ENCODE measurements at places on chromosomes 11 and 22.

GRCh38 chr11:94884376-94884775 is 89.0 kb downstream of the CWC15 start:
- no peak for DNase-seq

DNA sequence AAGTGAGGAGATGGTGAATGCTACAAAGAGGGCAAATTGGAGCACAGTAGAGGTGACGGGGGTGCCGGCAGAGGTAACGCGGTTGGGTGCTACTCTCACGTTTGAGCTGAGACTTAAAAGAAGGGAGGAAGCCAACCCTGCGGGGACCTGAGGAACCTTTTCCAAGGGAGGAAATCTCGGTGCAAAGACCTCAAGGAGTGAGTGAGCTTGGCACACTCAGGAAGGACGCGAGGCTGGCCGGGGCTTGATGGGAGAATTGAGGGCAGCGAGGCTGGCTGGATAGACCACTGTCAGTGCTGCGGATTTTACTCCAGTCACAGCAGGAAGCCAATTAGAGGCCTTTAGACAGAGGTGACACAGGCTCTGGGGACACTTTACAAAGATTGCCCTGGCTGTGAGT is 25.0 kb downstream of the TSKU start:
- no peak for DNase-seq

DNA sequence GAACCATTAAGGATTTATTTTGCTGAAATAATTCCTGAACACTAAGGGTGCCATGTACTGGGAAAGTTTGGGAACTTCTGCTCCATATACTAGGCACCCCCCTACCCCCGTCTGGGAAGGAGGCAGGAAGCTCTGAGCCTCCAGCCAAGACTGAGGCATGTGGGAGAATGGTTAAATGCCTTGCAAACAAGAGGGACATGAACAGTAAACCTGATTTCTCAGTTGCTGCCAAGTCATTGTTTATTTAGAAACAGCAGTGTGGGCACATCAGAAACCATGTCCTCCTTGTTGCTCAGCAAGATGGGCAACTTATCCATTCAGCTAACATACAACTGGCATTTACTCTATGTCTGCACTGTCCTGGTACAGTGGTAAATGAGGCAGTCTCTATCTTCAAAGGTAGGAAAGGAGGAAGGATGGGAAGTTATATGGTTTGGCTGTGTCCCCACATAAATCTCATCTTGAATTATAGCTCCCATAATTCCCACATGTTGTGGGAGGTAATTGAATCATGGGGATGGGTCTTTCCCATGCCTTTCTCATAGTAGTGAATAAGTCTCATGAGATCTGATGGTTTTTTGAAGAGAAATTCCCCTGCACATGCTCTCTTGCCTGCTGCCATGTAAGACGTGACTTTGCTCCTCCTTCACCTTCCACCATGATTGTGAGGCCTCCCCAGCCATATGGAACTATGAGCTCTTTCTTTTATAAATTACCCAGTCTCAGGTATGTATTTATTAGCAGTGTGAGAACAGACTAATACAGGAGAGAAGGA is 459.1 kb downstream of the MIAT start:
- no peak for DNase-seq

GRCh38 chr11:128235426-128235825 is 351.9 kb downstream of the ETS1 start:
- no peak for DNase-seq

DNA sequence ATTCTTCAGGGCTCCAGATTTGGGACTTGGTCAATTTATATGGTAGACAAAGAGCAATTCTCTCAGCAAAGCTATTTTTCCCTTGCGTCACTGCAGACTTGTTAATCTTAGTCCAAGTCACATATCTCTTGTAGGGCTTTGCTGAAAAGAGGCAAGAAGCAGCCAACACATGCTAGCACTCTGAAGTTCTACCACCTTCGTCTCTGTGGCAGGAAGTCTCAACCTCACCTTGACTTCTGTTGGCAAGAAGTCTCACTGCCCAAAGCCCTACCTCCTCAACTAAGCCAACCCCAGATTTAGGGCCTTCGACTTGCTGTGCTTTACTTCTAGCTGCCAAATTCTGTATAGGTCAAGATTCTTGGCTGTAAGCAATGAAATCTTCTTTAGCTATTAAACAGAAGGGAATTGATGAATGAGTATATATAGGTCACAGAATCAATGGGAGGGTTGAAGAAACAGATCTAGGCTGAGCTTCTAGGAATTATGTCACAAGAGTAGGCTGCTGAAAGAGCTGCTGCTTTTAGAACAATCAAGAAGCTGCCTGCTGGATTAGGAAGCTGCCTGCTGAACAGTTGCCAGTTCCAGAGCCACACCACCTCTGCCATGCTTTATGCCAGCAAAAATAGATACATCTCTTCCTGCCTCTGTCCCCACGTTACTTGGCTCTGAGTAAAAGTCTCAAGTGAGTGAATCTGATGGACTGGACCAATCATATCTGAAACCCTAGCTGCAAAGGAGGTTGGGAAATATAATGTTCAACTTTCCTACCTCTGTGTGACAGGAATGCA is 17.6 kb upstream of the NCR3LG1 start:
- DNase-seq, result peak; percentile 33

GRCh38 chr11:5684036-5684645 is 733 bp downstream of the TRIM5 start:
- no peak for DNase-seq

- no peak for DNase-seq
Observed at GRCh38 chr11:100469835-100470234, 217.3 kb upstream of the ARHGAP42 start.

DNA sequence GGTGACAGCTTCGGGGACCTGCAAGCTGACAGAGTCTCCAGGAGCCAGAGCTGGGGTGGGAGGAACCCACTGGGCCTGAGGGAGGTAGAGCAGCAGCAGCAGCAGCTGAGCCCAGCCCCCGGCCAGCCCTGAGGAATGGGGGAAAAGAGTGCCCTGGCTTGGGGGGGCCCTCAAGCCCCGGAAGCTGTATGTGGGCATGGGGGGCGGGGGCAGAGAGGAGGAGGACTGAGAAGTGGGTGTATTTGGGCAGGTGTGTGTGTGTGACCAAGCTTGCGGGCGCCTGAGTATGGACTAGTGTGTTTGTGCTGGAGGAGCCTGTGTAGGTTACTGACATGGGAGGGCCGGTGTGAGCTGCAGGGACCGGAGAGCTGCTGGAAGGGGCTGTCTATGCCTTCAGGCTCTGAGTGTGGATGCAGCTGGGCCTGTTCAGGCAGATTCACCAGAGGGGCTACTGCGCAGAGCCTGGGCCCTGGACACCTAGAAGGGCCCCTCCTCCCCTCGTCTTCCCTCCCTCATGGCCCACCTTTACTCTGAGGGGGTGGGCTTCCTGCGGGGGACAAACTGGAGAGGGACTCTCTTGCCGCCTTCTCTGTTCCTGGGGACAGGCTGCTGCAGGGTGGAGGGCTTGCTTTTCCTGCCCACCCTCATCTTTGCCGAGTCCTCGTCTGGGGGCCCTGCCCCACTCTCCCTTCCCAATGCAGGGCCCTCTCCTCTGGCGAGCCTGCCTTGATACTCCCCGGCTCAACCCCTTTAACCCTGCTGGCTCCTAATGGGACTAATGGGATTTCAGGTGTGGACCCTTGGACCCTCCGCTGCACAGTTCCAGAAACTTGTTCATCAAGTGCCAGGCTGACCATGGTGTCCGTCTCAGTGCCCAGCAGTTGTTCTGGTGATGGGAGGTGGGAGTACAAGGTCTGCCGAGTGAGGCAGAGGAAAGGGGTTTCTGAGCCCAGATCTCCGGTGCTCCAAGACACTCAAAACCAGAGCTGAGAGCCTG is 28.2 kb downstream of the ST3GAL4 start:
- DNase-seq, result no peak

- no peak for DNase-seq
Observed at GRCh38 chr22:35432228-35432905, 32.4 kb downstream of the MCM5 start.

- DNase-seq, result no peak
Observed at GRCh38 chr11:96785073-96785472, 395.3 kb downstream of the JRKL start.

DNA sequence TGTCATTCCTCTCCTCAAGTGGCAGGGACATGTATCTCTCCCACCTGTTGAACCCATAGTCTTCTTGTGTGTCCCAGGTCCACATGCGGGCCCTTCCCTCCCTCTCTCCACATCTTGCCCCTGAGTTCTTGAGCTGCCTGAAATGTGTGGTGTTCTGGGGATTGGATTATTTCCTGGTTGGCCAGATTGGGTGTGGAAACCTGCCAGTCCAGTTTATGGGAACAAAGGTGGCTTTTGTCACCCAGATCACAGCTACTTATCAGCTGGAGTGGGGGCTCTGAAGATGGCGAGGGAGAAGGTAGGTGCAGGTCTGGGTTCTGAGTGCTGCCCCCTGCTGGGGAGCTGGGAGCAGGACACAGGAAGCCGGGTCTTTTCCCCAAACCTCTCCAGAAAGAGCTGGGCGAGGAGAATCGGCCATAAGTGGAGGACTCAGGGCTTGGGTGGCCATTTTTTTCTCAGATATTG is 14.2 kb downstream of the DTX4 start:
- no peak for DNase-seq

- no peak for DNase-seq
Observed at GRCh38 chr22:32804531-32805360, 3.2 kb downstream of the TIMP3 start.

DNA sequence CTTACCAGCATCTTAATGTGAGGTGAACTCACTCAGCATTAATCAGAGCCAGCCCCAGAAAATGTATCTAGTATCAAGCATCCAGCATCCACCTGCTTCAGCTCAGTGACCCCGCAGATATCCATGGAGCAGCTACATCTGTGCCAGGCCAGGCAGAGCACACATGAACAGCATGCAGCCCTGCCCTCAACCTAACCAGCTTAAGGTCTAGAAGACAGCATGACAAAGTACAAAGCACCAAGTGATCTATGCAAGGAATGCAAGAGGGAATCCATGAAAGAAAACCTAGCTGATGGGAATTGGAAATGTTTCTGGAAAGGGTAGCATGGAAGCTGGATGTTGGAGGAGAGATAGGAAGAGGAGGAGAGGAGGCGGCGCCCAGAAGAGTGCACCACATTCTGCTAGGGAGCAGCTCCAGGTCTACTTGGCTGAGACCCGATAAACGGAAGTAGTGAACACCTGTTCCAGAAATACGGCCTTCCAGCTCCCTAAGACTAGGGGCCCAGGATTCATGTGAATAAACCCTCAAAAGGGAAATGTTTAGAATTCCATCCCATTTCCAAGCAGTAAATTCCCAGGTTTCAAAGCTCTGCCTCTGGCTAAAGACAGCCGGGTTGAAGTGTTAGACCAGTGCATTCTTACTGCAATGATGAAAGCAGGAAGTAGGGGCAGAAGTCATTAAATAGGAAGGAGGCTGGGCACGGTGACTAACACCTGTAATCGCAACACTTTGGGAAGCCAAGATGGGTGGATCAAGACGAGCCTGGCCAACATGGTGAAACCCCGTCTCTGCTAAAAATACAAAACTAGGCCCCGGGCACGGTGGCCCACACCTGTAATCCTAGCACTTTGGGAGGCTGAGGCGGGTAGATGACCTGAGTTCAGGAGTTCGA is 23.5 kb upstream of the L3MBTL2 start:
- DNase-seq, result no peak

GRCh38 chr11:103800406-103801114 is 235.9 kb upstream of the DDI1 start:
- peak; percentile 23 for DNase-seq

GRCh38 chr11:9017773-9018172 is 14.0 kb upstream of the NRIP3 start:
- DNase-seq, result peak; percentile 75

- no peak for DNase-seq
Observed at GRCh38 chr11:64787526-64788320, 9.4 kb upstream of the SF1 start.

- DNase-seq, result no peak
Observed at GRCh38 chr22:37505989-37506388, 13.2 kb downstream of the CARD10 start.

GRCh38 chr22:28923826-28924732 is 40.7 kb downstream of the ZNRF3 start:
- DNase-seq, result no peak

DNA sequence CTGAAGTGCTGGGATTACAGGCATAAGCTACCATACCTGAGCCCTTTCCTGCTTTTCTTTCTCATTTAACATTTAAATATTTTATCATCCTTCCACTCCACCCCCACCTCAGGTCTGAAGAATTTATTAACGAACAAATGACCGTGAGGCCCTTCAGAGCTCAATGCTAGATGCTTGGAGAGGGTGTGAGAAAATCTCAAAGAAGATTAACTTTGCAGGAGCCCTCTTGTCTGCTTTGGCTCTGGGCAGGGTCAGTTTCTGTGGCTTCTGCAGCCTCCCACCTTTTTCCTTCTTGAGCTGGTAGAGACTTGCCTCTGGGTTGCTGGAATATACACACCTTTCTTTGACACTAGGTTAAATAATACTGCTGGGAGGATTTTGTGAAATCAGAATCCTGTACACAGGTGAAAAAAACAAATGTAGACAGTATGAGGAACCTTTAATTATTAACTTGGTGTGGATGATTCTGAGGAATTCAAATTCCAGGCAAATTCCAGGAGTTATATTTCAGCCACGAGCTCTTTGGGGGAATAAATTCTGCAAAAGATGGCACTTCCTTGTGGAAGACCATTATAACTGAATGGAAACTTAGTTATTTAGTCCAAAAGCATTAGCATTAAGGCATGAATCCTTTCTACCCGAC is 3.4 kb upstream of the ZBTB44 start:
- DNase-seq, result no peak

DNA sequence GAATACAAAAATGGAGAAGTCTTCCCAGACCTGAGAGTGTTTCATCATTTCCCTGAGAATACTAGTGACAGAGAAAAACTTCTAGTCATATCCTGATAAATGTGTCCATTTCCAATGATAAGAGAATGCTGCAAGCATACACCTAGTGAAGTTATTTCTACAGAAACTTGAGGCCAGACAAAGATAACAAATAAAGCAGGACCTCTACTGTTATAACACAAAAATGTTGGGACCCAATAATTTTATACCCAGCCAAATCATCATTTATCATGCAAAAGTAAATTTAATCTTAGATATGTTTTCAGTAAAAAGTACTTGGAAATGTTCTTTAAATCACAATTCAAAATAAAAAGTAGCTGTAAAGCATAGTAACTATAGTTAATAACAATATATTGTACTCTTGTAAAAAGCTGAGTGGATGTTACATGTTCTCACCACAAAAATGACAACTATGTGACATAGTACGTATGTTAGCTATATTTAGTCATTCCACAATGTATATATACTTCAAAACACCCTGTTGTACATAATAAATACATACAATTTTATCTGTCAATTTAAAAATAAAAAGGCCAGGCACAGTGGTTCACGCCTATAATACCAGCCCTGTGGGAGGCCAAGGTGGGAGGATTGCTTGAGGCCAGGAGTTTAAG is 12.6 kb downstream of the RRAS2 start:
- no peak for DNase-seq

DNA sequence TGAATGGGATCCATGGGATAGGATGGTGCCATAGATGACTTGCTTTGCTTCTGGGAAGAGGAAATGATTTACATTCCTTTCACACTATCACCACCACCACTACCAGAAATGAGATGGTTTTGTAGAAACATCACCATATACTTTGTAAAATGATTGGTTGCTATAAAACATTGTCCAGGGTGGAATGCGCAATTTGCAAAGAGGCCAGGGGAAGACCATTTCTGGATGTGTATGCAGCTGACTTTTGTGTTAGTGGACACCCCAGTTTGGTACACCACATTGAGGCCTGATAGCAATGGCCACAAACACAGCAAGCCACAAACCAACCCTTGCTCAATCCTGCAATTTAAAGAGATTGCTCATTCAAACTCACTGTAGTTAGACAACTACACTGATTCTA is 56.7 kb upstream of the RCN1 start:
- no peak for DNase-seq
